ENCODE measurements at places on chromosomes 6 and 20.
A peak's percentile ranks its signal among the peaks of the same experiment; 100 is the strongest.

DNA sequence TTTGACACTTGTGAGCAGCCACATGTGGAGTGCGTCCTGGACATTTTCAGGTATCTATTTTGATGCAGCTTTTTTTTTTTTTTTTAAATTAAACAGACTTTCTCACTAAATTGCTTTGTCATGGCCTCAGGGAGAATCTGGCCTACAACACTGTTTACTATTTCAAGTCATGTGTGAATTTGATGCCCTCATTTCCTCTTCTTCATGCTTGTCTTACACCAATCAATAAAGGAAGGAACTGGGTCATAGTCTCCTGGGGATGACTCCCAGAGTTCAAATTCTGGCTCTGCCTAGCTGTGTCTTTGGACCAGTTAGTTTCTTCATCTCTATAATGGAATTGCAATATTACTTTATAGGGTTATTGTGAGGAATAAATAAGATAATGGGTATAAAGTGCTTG, 554.1 kb downstream of the PRKN start:
- DNase-seq, result no peak

DNA sequence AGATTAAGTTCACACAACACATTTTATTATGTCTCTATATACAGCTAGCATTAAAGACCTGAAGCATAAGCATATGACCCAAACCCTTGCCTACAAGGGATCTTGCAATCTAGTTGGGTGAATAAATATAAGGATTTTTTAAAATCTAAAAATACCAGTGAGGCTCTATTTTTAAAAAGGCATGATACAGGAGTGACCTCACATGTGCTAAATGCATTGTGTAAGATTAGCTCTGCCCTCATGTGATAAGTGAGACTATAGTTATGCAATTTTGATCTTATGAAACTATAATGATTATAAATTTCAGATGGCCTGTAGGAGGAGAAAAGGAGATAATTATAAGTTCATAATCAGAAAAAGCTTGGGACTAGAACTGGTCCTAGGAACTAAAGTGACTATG, 451.0 kb upstream of the MAN1A1 start:
- no peak for DNase-seq

DNA sequence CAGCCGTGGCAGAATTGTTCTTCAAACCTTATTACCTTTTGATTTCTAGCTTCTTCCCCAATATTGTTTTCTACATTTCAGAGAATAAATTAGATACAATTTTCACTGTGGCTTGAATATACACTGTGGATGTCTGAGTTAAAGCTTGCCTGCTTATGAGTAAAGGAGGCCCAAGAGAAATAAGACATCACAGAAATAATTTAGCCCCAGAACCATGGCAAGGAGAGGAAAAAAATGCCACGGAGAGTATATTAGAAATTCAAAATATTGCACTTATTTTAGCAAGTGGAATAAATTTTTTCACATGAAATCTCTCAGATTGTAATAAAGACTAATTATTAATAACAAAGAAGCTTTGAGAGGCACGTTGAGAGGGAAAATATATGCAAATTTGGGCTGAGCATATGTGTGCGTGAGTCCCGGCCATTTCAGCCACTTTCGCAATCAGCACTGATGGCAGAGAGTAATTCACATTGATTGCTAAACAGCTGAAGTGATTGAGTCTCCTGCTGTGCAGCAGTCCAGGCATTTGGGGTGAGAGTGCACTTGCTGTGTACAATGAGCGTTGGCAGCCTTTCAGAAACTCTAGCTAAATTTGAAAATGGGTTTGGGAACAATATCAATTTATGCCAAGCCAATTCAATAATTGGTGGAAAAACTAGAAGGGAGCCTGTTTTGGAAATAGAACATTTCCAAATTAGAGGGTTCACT, 596.0 kb downstream of the EPM2A start:
- DNase-seq, result no peak

DNA sequence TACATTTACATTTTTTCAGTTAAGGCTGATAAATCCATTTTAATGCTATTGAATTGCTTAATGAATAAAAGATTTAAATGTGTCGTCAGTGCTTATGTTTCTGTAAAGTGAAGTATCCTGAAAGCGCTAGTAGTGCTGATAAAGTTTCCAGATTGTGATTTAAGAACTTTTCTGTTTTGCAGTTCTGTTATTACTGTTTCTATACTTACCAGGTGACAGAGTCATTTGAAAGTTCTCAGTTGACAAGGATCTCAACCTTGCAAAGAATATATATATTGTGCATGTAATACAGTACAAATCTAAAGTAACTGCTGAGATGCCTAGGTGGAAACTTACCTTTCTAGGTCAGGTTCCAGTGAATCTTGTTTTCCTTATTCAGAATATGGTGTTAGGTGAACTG, 201.8 kb downstream of the ARID1B start:
- no peak for DNase-seq

DNA sequence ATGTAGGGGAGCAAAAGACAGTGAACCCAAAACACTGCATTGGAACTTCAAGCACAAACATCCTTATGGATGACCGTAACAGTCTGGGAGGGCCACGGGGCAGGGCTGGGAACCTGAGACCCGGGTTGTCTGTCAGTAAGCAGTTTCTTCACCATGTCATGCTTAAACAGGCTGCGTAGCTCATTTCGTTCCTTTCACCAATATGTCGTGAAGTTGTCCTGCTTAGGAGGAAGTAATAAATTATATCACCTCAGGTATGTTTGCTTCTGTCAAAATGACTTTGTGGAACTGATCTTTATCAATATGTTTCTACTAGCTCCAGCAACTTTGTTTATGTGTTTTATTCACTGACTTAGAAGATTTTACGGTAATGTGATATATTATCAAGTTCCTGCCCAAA, 12.4 kb upstream of the MAK start:
- DNase-seq, result no peak

DNA sequence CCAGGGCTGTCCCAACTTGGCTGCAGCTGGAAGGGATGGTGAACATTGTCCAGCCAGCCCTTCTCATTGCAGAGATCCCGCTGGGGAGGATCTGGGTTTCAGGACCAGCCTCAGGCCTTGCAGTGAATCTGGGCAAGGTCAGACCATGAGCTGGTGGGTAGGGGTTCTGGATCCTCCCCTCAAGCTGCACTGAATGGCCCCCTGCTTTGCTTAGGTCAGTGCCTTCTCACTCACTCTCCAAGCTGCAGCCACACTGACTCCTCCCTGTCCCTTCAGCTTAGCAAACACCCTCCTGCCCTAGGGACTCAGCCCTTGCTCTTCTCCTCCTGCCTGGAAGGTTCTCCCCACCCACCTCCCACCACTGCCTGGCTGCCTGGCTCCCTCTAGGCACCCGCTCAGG, 95.3 kb upstream of the KCNG1 start:
- no peak for DNase-seq

- peak; percentile 54 for DNase-seq
These were observed 1.2 kb downstream of the TRIB3 start for GRCh38 chr20:381581-382290.

DNA sequence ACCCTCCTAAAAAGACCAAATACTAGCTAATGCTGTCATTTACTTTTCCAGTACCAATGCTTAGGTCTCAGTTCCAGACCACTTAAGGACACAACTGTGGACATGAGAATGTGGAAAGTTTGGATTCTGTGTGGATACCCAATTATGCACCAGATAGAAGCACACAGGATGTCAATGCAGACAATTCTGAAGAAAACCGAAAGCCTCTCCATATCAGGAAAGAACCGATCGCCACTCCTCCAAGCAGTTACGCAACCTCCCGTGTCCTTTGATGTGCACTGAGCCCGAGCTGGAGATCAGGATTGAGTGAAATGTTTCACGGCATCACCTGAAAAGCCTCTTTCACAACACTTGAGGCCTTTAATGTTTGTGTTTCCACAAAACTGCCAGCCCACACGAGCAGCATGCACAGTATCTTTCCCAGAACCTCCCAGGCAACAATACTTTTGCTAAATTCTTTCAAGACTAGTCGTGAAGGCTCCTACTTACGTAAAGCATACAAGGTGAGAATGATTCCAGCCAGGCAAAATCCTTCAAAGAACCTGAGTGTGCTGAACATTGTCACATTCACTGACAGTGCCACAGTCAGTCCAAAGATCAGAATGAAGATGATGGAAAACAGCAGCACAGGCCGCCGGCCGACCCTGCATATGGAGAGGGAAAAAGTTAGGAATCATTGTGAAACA, 47.0 kb downstream of the SLC22A23 start:
- no peak for DNase-seq

- DNase-seq, result no peak
These were observed 2.1 kb downstream of the GABRR2 start for GRCh38 chr6:89313006-89313405.

DNA sequence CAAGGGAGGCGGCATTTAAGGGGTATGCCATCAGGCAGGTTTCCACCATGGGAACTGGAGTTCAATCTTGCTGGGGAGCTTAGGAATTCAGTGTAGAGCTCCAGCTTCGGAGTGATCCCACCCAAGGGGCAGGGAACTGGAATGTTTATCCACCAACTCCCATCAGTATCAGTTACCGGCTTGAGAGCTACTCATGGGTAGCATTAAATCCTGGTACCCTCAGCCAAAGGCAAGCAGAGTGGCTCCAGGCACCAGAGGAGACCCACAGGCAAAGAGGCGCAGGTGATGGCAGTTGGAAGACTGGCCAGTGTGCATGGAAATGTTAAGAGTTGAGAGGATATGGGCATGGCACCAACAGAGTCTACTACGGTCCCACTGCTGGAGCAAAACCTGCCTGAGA, 14.1 kb downstream of the EDEM2 start:
- DNase-seq, result no peak

DNA sequence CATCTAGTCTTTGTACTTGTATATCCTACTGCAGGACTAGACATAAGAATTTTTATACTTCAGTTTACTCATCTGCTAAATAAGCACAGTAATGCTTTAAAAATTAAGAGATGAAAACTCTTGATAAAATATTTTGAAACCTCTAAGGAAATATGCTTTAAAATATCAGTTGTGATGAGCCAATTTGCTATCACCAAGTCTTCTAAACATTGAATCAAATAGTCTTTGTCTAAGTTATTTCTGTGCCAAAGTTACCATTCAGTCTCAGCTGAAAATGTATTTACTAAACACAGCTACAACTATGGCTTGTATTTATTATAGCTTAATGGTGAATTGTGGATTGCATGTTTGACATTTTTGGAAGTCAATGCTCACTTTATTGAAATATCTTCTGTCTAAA, 46.2 kb upstream of the RFPL4B start:
- DNase-seq, result no peak

DNA sequence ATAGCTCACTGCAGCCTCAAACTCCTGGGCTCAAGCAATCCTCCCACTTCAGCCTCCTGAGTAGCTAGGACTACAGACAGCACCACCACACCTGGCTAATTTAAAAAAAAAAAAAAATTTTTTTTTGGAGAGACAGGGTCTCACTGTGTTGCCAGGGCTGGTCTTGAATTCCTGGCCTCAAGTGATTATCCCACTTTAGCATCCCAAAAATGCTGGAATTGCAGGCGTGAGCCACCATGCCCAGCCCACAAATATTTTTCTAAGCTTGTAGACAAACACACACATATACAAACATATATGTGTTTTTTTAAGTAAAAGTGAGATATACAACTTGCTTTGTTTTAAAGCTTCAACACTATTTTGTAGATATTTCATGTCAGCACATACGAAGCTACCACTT, 10.8 kb downstream of the HSPA12B start:
- DNase-seq, result no peak

- DNase-seq, result no peak
These were observed 254.7 kb downstream of the TSHZ2 start for GRCh38 chr20:53226826-53227225.

GRCh38 chr6:121055572-121056163, 278.6 kb downstream of the TBC1D32 start:
- DNase-seq, result no peak

DNA sequence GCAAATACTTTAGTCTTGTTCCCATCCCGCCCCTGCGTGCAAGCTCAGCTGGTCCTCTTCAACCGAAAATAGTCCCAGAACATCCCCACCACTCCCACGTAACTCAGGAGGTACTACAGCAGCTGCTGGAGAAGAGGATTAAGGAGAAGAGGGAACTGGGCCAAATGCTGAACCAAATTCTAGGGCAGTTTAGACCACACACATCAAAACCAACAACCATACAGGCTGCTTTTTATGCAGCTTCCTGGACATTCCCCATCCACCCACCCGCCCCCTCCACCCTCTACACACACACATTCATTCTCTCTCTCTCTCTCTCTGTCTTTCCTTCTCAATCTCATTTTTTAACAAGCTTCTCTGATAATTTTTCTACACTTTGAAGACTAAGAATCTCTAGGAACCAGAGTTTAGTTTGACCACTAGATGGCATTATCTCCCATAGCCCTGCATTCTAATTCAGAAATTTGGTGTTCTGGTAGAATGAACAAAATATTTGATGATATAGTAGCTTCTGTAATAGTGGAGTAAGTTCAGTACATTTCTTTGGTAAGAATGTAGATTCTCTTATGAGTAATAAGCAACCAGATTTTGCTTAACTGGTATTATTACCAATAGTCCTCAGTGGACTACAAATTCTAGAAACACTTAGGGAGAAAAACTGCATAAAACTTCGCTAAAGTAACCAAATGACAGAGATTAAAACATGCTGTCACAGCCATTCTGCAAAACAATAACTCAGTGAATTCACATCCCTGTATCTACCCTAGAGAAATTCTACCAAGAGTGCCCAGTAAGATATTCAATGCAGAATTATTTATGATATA, 52.1 kb upstream of the BEND6 start:
- DNase-seq, result no peak

DNA sequence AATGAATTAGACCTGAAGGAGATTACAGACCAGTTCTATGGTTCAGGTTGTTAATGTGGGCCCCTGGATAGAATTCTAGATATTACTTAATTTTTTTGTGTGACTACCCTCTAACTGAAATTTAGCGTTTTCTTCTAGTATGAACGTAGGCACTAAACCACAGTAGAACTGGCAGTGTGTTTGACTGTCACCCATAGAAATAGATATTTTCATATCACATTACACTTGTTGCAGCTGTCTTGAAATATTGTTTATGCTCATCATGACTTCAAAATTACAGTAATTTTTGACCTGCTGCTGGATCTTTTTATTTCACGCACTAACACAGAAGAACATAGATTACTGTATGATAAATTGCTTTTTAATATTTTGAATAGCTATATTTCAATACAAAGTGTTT, 31.6 kb downstream of the E2F3 start:
- no peak for DNase-seq

GRCh38 chr6:52725535-52726192, 37.6 kb downstream of the GSTA2 start:
- no peak for DNase-seq

GRCh38 chr6:30885481-30885998, 1.2 kb downstream of the DDR1 start:
- no peak for DNase-seq

- no peak for DNase-seq
These were observed 18.3 kb upstream of the AGPAT4 start for GRCh38 chr6:161292145-161292544.

GRCh38 chr6:51963980-51964379, 123.4 kb downstream of the PKHD1 start:
- no peak for DNase-seq
